ENCODE measurements at places on chromosomes 2 and 18. TPM values are rescaled to one million over a fixed set of nuclear protein-coding genes. Genes with fewer than 3 reads are reported as not detected.

The VSNL1 gene
- total RNA-seq, result 0.20 TPM

The UGT1A6 gene
- total RNA-seq, result not detected

The SLC11A1 gene
- under 0.01 TPM for total RNA-seq

The CLASP1 gene
- 40.1 TPM for total RNA-seq

The ETAA1 gene
- 13.1 TPM for total RNA-seq

The BOLL gene
- total RNA-seq, result not detected

The AMER3 gene
- total RNA-seq, result not detected

The POMC gene
- total RNA-seq, result 0.73 TPM

The CLIP4 gene
- 40.8 TPM for total RNA-seq

The DYNAP gene
- total RNA-seq, result not detected

The CNTNAP5 gene
- not detected for total RNA-seq

The LRP2 gene
- total RNA-seq, result not detected

The CIB4 gene
- total RNA-seq, result not detected

The CLEC4F gene
- total RNA-seq, result not detected
